Spleen (tissue), 13 donors: ENCODE measurements at places on chromosomes 13 and 19.

GRCh38 chr19:18049385-18049784 lies 37.3 kb downstream of the IL12RB1 start:
- DNase-seq = peak; percentile 84

GRCh38 chr19:772730-773436 lies 22.0 kb downstream of the MISP start:
- no peak for DNase-seq

GRCh38 chr13:109610517-109610916 lies 175.9 kb downstream of the IRS2 start:
- DNase-seq = peak; percentile 83

DNA sequence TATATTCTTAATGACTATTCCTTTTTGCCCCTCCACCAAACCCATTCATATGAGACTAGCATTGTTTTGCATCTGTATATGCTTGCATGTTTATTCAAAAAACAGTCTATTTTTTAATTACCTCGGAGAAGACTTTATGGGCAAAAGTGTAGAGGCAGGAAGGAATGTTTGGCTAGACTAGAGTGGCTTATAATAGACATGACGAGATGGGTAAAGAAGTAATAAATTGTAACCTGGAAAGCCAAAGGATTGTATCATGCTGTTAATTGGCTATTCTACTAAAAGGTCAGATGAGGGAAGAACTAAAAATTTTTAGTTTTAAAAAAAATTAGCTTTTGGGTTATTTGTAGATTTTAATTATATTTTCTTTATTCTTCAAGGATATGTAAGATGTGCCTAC lies 91.1 kb downstream of the FNDC3A start:
- no peak for DNase-seq

DNA sequence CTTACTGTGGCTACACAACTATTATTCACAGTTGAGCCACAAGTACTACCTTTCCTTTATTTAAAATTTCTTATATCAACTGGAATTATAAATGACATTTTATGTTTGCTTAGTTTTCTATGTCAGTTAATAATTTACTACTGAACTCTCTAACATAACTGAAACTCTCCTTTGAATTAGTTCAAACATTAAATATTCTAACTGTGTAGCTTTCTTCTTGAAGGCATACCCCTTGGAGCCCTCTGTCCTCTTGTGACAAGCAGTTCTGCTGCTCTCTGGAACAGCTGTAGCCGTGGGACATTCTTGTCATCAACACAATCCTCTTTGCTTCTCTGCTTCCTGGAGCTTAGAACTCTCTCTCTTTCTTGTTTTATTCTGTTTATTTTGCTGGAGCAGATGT lies 244.8 kb downstream of the NHLRC3 start:
- DNase-seq = no peak
